ENCODE measurements at places on chromosomes 6 and 20.
A peak's percentile ranks its signal among the peaks of the same experiment; 100 is the strongest.

DNA sequence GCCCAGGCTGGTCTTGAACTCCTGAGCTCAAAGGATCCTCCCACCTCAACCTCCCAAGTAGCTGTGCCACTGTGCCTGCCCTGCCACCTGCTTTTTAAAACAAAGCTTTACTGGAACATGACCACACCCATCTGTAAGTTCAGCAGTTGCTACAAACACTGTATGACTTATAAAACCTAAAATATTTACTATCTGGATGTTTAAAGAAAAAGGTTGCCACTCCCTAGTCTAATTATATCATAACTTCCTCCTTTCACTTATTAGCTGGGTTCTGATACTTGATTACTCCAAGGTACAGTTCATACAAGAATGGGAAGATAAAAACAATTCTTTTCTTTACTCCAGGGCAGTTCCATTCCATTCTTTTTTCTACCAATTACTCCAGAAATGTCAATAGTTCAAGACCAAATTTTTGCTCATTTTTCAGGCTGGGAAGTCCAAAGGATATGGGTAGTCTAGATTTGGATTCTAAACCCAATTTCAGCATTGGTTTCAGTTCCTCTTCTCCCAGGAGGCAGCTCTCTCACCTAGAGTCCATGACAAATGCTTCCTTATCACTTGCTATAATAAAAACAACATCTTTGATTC, 63.1 kb downstream of the SEC63 start:
- H3K27me3 ChIP-seq: no peaks in the 10 kb centered on the region
- peaks cover 17% of the 10 kb centered on the region for H3K4me1 ChIP-seq
- H3K27ac ChIP-seq: peak overlapping the region; percentile 68
- peaks cover 49% of the 10 kb centered on the region for H3K36me3 ChIP-seq
- H3K4me3 ChIP-seq: no peak overlapping the region
- peak; percentile 79 for DNase-seq

- H3K36me3 ChIP-seq: 0 out of 2 replicates have a peak, but pooled peaks cover 20% of the 10 kb centered on the region
- no peak for DNase-seq
- H3K27me3 ChIP-seq: no peaks in the 10 kb centered on the region
- H3K4me1 ChIP-seq: peaks cover 25% of the 10 kb centered on the region
Observed at GRCh38 chr20:45410887-45411286, 2.8 kb downstream of the DBNDD2 start.

- no peak for DNase-seq
- no peak overlapping the region for H3K4me3 ChIP-seq
- H3K4me1 ChIP-seq: peaks cover 23% of the 10 kb centered on the region
Observed at GRCh38 chr20:24773751-24774201, 175.3 kb upstream of the CST7 start.

- no peak for DNase-seq
- no peak overlapping the region for H3K27ac ChIP-seq
- no peaks in the 10 kb centered on the region for H3K27me3 ChIP-seq
- no peaks in the 10 kb centered on the region for H3K36me3 ChIP-seq
- H3K4me1 ChIP-seq: no peaks in the 10 kb centered on the region
Observed at GRCh38 chr20:6506906-6507305, 260.6 kb upstream of the BMP2 start.

DNA sequence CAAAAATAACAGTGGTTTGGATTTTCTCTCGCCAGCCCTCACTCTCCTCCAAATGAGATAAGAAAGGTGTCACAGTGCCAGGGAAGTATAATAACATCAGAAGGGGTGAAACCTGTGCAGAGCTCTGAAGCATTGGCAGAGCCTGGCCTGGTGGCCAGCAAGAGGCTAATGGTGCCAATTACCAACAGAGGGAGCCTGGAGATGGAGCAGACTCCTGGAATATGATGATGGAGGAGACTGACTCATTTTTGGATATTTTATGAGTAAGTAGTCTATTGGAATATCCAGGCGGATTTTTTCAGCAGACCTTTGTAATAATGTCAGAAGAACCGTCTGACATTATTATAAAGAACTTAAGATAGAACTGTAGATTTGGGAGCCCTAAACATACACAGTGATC, 442.6 kb upstream of the MARCKS start:
- peak; percentile 35 for DNase-seq
- H3K27me3 ChIP-seq: no peaks in the 10 kb centered on the region
- H3K36me3 ChIP-seq: no peaks in the 10 kb centered on the region

Measured in PC-9 (cell line).